ENCODE measurements at places on chromosomes 1 and 21.

- DNase-seq = no peak
Observed at GRCh38 chr1:66368261-66368660, 165.7 kb upstream of the SGIP1 start.

DNA sequence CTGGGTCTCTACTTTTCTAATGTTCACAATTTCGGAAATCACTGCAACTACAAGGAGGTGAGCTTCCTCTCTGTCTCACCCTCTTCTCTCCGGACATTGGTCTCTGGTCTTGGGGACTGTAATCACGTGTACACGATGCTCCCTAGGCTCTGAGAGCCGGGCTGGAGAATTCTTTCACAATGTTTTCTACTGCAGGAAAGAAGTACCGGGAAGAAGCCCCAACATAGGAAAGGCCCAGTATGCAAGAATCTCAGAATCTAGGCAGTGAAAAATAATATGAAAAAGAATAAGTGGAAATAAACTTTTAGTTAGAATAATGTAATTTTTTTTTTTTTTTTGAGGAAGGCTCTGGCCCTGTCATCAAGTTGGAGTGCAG lies 13.5 kb upstream of the HJV start:
- DNase-seq = no peak

- DNase-seq = no peak
Observed at GRCh38 chr1:27672750-27673112, 739 bp upstream of the IFI6 start.

- no peak for DNase-seq
Observed at GRCh38 chr1:116326486-116326885, 46.6 kb upstream of the ATP1A1 start.

DNA sequence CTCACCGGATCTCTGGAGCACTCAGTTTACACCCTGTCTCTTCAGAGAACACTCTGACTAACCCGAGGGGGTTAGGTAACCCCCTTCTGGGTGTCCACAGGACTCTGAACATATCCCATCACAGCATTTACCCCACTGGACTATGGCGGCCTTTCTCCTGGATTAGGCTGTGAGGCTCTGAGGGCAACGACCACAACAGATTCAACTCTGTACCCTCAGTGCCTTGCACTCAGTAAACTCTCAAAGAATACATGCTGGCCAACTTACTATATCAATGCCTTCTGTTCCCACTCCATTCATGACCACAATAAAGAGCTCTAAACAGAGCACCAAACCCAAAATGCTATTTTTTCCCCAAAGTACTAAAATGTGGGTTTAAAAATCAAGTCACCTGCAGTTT lies 5.4 kb downstream of the MECR start:
- no peak for DNase-seq
